ENCODE measurements at places on chromosomes 3 and 15. TPM values are rescaled to one million over a fixed set of nuclear protein-coding genes. Genes with fewer than 3 reads are reported as not detected.

- no peak for DNase-seq
Observed at GRCh38 chr15:50228866-50229265, 36.7 kb downstream of the HDC start.

DNA sequence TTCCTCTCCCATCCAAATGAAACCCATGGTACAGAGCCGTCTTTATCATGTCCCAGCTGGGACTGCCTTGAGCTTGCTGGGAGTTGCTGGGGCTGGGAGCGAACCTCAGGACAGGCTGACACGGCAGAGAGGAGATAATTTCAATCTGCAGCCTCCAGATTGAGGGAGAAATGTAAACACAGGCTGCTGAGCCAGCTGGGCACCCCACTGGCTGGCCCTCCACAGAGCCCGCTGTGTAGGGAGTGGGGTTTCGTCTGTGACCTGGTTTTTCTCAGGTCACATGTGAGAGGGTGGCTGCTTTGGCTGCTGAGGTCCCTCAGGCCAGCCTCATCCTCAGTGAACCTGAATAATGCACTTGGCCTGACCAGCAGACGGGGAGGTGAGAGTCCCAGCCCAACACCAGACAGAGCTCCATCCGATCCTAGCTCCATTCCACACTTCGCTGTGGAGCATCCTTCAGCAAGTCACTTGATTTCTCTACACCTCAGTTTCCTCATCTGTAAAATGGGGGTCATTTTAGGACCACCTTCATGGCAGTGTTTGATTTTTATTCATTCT lies 121.6 kb upstream of the MRPS22 start:
- no peak for DNase-seq

GP9 gene
- not detected for polyA plus RNA-seq

GRCh38 chr3:117628823-117629291 lies 919.3 kb downstream of the TUSC7 start:
- DNase-seq = no peak

DNA sequence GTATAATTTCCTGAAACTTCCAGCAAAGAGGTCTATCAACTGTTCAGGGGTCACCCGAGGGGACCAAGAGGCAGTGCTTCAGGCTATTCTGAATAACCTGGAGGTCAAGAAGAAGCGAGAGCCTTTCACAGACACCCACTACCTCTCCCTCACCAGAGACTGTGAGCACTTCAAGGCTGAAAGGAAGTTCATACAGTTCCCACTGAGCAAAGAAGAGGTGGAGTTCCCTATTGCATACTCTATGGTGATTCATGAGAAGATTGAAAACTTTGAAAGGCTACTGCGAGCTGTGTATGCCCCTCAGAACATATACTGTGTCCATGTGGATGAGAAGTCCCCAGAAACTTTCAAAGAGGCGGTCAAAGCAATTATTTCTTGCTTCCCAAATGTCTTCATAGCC lies 6.8 kb downstream of the GCNT3 start:
- DNase-seq = no peak

DNA sequence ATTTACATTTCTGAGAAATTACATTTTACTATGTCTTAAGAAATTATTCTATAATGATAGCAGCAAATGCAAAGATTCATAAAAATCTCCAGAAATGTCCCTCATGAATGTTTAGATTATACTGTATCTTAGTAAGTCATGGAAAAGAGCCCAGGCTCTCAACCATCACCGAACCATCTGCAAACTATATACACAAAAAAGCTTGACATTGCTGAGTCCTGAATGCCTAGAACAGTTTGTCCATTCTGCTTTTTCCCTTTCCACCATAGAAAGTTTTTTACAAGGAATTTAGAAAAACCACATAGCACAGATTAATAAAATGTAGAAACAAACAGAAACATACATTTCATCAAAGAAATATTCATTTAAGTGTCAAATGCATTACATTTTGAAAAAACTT lies 83.6 kb downstream of the MYO9A start:
- no peak for DNase-seq

DNA sequence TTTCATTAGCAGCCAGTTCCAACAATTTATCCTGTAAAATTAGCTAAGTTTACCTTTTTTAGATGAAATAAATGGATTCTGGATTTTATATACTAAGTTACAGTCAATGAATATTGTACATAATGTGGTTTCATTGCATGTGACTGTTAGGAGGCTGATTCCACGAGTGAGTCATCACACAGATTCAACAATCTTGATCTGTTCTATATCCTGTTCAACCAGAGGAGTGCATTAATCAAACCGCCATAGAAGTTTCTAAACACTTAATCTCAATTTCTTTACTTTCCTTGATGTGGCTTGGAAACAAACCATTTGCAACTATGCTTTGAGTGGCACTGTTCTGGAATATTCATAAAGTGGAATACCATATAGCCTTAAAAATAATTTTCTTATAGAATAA lies 15.3 kb downstream of the DNAJC13 start:
- no peak for DNase-seq

FETUB gene
- polyA plus RNA-seq = not detected

Data from naive thymus-derived CD4-positive, alpha-beta T cell (primary cell).